ENCODE measurements at places on chromosomes 12 and 14.

- no peak for DNase-seq
Measured at GRCh38 chr12:118183155-118183554, 47.2 kb downstream of the PEBP1 start.

GRCh38 chr14:65334765-65335410, 77.6 kb upstream of the FUT8 start:
- no peak for DNase-seq

DNA sequence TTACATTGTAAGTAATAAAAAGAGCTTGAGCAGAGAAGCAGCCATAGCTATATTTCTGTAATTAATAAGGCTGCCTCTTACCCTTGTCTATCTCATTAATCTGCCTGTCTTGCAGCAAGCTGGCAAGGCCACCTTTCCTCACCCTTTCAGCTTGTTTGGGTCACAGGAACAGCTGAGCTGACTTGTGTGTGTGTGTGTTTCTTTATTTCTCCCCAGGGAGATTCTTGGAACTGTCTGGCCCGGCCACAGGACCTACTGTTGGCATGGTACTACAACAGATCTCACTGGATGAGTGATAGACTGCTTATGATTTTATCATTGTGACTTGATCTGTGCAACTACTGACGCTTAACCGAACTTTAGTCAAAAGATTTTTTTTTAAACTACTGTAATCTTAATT, 213.7 kb downstream of the SLC2A13 start:
- DNase-seq = no peak

GRCh38 chr12:111586986-111587385, 12.1 kb downstream of the ATXN2 start:
- no peak for DNase-seq

DNA sequence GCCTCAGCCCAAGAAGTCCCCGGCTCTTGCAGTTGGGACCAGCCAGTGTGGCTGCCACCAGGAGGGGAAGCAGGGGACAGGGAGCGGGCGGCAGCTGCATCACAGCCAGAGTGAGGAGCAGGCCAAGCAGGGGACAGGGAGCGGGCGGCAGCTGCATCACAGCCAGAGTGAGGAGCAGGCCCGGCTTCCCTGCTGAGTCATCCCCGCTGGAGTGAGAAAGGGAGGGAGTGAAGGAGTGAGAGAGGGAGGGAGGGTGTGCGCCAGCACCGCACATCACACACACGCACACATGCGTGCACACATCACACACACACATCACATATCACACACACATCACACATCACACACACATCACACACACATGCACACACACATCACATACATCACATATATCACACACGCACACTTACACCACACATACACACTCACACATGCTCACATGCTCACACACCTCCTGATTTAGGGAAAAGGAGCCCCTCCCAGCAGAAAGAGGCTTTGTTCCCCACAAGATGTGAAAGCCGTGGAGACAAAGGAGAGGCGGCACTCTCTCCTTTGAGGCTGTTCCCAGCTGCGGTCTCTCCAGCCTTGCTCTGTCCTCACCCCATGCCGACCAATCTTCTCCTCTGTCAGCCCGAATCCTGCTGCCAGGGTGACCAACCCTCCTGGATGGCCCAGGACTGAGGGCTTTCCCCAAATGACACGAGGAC, 16.7 kb upstream of the ZDHHC22 start:
- no peak for DNase-seq

DNA sequence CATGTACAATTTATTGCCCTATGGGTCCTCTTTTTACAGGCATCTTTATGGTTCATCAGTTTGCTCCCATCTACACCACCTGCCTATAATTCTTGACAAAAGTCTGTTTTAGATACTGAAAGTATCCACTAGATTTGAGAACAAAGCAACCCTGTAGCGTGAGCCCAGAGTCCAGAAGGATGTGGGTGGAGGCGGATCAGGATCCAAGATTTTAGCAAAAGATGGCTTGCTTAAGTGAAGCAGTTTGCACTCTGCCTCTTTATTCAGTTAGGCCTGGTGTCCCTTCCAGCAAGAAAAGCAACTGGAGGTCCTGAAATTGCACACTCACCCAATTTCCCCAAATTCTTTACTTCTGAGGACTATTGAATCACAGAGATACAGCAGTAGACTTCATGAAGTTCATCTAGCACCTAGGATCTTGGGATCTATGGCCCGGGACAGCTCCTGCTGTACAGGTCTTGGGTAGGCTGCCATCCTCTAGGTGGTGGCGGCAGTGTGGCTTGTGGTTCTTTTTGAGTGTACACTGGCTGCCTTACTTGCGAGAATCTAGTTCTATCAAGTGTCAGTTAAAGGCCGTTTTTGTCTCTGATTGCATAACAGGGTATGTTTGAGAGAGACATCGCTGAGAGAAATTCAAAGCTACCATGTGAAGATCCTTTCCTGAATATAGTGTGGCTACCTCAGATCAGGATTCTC, 873.2 kb downstream of the NRXN3 start:
- DNase-seq = peak; percentile 8

GRCh38 chr12:46983393-46983793, 96.0 kb upstream of the PCED1B start:
- DNase-seq = no peak

DNA sequence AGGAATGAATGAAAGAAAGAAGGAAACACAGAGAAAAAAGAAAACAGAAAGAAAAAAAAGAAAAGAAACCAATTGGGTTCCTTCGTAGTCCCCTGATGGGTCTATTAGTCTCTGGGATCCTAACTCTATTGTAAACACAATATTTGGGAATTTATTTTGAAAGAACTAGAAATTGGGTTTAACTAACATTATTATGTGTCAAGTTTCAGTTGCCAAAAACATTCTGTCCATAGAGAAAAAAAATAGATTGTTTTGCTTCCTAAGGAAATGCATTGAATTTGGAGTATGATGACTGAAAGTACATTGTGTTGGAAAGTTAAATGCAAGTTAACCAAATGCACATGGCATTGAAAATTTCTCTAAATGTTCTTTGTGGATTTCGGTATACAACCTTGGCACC, 52.8 kb upstream of the PPP1R12A start:
- DNase-seq = no peak

- no peak for DNase-seq
Measured at GRCh38 chr14:74019408-74020137, 424 bp downstream of the BBOF1 start.

GRCh38 chr12:67757651-67758050, 109.1 kb downstream of the DYRK2 start:
- DNase-seq = no peak

- no peak for DNase-seq
Measured at GRCh38 chr12:2138294-2138693, 85.5 kb downstream of the CACNA1C start.

- DNase-seq = no peak
Measured at GRCh38 chr12:122980183-122981035, at the start of gene ARL6IP4. Gene ARL6IP4 (plus strand): TSS chr12:122980681. CDS start chr12:122981140, 459 bp downstream.

- no peak for DNase-seq
Measured at GRCh38 chr12:2032506-2032905, 20.3 kb upstream of the CACNA1C start.

GRCh38 chr12:63982604-63983295, 138.2 kb downstream of the SRGAP1 start:
- DNase-seq = no peak

DNA sequence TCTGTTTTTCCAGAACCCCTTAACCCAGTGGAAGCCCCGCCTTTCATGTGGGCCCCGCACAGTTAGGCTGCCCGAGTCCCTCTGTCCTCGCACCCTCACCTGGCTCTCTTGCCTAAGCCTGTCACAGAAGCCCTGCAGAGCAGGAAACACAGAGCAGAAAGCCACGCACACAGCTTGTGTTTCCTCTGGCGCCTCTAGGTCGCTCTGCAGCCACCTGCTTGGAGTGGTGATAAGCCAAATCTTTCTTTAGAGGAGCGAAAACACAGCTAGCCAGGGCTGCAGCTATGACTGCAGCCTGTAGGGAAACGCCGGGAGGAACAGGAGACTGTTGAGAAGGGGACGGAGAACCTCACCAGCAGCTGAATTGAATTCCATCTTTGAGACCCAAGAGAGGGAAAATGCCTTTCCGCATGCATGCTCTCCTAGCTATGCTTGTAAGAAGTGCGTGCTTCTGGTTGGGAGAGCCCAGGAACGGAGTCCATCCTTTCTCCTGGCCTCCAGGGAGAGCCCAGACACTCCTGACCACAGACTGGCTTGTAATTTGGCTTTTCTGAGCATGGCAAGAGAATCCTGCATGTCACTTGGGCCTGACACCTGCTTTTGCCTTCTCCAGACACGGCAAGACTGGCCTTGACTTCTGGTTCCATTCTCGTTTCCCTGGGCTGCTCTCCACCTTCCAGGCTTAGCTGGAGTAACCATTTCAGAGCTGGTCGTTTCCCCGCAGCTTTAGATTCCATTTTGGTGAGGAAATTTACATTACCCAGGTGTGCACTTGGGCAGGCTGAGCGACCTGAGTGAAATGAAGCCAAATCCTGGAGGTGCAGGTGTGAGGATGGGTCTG, 301.6 kb downstream of the CACNA1C start:
- no peak for DNase-seq

DNA sequence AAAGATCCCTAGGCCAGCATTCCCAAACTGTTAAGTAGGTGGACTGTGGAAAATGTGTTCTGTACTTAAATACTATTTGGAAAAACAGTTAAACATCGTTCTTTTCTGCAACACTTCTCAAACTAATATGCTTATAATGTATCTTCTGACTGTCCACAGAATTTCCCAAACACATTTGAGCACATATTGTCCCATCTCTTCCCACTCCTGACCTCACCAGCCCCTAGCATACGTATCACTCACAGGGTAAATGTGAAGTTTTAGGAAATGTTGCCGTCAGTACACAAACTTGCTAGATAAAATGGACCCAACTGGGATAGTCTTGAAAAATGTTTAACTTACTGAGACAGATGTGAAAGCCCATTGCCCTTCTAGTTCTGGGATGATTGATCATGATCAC, 27.7 kb downstream of the ARID2 start:
- no peak for DNase-seq

- no peak for DNase-seq
Measured at GRCh38 chr14:99649219-99649618, 4.3 kb downstream of the HHIPL1 start.

DNA sequence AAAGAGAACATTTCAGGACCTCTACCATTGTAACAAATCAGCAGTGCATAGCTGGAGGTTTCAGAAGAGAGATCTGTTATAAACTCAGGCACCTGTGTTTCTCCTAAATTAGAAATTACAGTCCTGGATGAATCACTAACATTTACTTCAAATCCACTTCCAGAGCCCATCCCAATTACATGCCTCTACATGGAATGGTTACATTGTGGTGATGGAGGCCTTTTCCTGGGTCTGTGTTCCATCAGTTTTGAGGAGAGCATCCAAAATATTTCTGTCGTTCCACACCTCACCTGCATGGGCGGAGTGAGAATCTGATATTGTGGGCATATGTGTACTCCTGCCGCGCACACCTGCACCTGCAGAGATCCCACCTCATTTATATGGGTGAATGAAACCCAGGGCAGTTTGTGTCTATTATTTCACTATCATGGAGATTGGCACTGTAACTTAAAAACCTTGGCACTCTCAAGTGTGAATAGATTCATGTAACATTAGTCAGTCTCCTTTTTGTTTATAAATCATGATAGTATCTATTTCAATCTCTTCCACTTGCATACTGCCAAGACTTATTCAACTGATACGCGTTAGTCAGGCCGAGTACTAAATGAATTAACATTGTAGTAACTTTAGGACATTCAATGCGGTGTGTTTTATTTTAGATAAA, 215.1 kb upstream of the FAR2 start:
- no peak for DNase-seq

- DNase-seq = no peak
Measured at GRCh38 chr12:89472508-89472907, 52.1 kb downstream of the GALNT4 start.
